ENCODE measurements at places on chromosomes 16 and 17.
A peak's percentile ranks its signal among the peaks of the same experiment; 100 is the strongest.

DNA sequence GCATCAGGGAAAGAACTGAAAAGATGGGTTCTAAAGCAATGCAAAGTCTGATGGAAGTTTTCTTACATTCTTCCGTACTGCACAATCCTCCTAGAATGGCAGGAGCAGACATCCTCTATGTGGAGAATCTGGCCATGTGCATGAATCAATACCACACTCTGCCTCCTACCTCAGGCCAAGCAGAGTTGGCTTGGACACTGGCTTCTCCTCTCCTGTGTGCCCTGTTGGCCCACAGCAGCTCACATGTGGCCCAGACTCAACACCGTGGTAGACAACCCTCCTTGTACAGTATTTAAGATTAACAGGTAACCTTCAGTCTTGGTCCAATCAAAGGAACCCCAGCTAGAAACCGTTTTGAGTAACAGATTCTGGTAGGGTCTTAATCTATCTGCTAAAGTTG, 101.9 kb downstream of the ZFHX3 start:
- DNase-seq, result no peak

DNA sequence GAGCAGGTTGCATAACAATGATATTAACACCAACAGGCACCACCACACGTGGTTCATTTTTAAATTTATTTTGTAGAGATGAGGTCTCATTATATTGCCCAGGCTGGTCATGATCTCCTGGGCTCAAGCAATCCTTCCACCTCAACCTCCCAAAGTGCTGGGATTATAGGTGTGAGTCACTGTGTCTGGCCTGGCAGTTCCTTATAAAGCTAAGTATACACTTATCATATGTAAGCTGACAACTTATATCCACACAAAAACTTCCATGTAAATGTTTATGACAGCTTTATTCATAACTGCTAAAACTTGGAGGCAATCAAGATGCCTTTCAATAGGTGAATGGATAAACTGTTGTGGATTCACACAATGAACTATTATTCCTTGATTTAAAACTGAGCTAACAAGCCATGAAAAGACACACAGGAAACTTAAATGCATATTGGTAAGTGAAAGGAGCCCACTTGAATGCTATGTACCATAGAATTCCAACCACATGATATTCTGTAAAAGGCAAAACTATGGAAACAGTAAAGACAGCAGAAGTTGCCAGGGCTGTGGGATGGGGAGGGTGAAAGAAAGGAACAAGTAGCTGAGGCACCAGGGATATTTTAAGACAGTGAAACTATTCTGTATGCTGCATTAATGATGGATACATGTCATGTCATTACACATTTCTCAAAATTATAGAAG, 156.5 kb upstream of the KCNJ18 start:
- no peak for DNase-seq

GRCh38 chr16:56539656-56540055, 19.8 kb upstream of the BBS2 start:
- DNase-seq, result no peak

GRCh38 chr17:74610108-74610507, 13.4 kb downstream of the CD300E start:
- DNase-seq, result no peak

GRCh38 chr17:41536741-41537613, 8.9 kb upstream of the KRT19 start:
- DNase-seq, result no peak

GRCh38 chr17:70622368-70623260, 453.3 kb downstream of the KCNJ2 start:
- peak; percentile 50 for DNase-seq

DNA sequence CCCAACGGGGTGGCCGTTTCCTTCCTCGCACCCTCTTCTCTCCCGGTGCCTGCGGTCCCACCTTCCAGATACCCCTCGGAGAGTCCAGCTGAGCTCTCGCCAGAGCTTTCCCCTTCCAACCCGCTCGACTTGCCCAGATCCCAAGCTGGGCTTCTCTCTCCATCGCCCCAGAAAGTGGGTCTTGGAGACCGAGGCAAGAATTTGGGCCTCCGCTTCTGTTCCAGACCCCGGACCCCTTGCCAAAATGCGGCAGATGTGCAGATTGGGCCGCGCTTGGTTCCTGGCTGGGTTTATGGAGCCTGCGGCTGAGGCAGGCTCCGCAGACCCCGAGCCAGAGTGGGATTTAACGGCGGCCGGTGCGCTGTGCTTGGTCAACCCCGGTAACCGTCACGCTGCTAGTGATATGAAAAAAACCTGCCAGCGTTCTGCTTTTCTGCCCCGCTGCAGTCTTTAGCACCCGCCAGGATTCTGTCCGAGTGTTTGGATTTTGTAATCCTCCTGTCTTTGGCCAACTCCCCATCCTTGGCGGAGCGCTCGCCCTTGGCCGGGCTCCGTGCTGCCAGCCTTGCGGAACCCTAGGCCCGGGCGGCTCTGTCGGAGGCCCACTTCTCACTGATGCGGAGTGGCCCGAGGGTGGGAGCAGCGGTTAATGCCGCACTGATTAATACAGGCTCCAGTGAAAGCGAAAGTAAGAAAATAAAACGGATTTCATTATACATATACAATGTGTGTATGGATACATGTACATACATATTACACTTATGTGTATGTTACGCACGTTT, 754 bp upstream of the SLFN11 start:
- no peak for DNase-seq

- no peak for DNase-seq
Observed at GRCh38 chr17:77153472-77153871, 12.7 kb downstream of the SEC14L1 start.

DNA sequence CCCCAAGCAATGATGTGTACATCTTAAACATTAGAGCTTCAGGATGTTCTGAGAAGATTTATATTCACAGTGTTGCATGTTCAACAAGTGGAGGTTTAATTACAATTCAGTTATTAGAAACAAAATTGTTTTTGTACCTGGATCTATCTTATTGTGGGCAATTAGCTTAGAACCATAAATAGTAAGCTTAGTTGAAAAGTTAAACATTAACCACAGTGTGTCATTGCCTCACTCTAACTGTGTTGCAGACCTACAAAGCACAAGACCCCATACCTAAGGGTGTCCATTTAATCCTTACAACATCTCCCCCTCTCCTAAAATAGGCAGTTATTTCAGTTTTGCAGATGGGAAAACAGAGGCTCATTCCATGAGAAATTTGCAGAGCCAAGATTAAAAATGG, 632.0 kb upstream of the SOX9 start:
- DNase-seq, result no peak

DNA sequence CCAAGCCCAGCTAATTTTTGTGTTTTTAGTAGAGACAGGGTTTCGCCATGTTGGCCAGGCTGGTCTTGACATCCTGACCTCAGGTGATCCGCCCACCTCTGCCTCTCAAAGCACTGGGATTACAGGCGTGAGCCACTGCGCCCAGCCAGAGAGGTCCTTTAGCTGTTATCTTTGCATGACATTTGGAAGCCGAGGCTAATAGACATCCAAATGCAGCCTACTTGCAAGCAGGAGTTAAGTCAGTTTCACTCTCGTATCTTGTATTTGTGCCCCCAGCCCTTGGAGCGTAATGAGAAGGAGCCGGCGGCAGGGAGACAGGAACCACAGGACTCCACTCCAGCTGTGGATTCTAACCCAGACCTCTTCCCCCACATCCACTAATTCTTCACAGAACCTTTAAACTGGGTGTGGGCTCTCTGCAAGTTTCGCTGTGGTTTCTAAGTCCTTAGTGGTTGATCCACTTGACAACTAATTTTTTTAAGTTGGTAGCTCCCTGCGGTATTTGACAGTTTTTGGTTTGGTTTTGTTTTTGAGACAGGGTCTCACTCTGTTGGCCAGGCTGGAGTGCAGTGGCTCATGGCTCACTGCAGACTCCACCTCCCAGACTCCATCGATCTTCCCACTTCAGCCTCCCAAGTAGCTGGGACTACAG, 3.1 kb upstream of the CYTH1 start:
- no peak for DNase-seq

- no peak for DNase-seq
Observed at GRCh38 chr17:62866471-62866870, 58.4 kb upstream of the MARCHF10 start.

GRCh38 chr16:4323071-4323844, 7.4 kb downstream of the GLIS2 start:
- DNase-seq, result no peak

GRCh38 chr17:49575679-49576087, at the start of gene NXPH3:
Gene NXPH3, plus strand, starts transcription at chr17:49575871. Its CDS starts 349 bp downstream, at chr17:49576220.
- peak; percentile 61 for DNase-seq

- DNase-seq, result no peak
Observed at GRCh38 chr16:50588276-50588675, 40.1 kb downstream of the NKD1 start.

DNA sequence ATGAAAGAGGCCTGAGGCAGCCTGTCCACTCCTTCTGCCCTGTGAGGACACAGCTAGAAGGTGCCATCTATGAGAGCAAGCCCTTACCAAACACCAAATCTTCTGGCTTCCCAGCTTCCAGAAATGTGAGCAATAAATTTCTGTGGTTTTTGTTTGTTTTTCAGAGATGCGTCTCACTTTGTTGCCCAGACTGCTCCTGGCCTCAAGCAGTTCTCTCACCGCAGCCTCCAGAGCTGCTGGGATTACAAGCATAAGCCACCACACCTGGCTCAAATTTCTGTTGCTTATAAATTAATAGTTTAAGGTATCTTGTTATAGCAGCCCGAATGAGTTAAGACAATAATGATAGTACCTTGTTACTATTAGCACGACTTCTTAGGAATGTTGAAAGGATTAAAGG, 12.5 kb upstream of the SLC16A11 start:
- DNase-seq, result no peak

GRCh38 chr16:67919622-67920221, 11.9 kb downstream of the CTRL start:
- DNase-seq, result no peak

All from NCI-H1694 (cell line).